ENCODE measurements at places on chromosomes 2 and 18.
A peak's percentile ranks its signal among the peaks of the same experiment; 100 is the strongest.

GRCh38 chr2:159362816-159363251, 76.3 kb upstream of the WDSUB1 start:
- DNase-seq = no peak

DNA sequence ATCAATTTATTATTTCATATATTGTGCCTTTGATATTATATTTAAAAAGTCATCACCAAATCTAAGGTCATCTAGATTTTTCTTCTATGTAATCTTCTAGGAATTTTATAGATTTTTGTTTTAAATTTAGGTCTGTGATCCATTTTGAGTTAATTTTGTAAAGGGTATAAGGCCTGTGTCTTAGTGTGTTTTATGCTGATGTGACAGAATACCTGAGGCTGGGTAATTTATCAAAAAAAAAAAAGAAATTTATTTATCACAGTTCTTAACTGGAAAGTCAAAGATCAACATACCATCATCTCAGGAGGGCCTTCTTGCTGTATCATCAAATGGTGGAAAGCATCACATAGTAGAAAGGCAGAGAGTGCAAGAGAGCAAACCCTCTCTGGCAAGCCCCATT, 216.2 kb downstream of the PDE1A start:
- no peak for DNase-seq

GRCh38 chr2:52391621-52392020, 1359.7 kb upstream of the NRXN1 start:
- DNase-seq = no peak

DNA sequence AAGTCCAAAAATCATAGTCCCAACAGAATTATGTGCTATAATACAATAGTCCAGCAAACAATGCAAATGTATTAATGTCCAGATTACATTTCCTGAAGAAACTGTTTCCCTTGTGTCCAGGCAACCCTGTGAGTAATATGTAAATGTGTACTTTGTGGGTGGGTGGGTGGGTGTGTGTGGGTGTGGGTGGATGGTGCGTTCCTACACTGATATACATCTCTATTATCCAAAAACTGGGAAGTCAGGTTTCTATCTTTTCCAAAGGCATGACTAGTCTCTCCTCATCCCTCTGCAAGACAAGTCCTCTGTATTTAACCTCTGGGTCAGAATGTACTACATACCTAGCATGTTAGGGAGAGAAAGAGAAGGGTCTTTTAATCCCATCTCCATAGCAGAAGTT, 71.6 kb downstream of the LNPK start:
- no peak for DNase-seq

DNA sequence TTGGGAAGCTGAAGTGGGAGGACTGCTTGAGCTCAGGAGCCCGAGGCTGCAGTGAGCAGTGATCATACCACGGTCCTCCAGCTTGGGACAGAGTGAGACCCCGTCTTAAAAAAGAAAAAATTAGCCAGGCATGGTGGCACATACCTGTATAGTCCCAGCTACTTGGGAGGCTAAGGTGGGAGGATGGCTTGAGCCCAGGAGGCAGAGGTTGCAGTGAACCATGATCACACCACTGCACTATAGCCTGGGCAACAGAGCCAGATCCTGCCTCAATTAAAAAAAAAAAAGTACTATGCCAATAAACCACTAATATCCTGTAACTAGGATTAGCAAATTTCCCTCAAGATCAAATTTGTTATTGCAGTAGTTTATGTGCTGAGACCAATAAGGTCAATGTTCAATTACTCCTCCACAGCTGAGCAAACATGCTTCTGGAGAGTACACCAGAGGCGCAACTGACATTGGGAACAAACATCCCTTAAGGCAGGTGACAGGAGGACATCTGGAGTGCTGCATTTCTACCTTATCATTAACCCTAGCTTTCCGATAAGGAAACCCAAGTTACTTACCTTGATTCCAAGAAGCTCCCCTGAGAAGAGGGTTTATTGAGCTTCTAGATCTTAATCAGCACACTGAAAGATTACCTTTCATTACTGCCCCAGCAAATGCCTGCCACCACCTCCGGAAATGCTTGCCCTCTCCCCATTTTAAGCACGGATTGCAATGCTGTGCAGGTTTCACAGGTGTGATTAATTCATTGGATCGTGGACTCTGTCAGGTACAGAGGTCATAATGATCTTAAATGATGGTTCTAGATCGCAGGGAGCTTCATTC, 26.2 kb downstream of the MGAT4A start:
- DNase-seq = no peak

GRCh38 chr2:45892425-45892745, 240.9 kb downstream of the PRKCE start:
- DNase-seq = no peak

GRCh38 chr18:10923141-10923540, 226.2 kb downstream of the PIEZO2 start:
- DNase-seq = no peak

DNA sequence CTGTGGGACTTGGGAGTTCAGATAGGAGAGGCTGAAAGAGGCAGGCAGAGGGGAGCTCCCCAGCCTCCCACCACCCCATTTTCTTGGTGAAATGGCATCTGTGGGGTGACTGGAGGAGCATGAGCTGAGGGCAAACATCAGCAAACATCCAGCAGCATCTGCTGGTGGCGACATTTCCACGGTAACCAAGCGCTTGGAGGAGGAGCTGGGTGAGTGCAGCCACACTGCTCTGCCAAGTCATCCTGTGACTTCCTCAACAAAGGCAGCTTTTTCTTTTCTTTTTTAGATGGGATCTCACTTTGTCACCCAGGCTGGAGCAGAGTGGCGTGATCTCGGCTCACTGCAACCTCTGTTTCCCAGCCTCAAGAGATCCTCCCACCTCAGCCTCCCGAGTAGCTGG, 5.6 kb downstream of the TXNL4A start:
- no peak for DNase-seq

DNA sequence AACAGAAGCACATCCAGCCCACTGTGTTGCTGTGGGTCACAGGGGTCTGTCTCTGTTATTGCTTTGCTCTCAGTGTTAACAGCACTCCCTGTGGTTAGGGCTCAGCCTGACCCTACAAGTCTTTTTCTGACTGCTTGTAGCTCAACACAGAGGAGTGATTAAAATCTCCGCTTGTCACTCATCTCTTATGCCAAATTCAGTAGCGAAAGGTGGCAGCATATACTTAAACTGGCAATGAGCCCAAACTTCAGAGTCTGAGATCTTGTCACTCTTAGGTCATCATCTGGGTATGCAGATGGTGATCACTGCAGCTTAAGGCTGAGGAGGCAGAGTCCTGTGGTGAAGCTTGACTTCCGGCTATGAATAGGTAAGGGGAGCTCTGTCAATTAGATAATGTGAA, 63.3 kb upstream of the CSRNP3 start:
- DNase-seq = no peak

GRCh38 chr2:102806250-102806837, 44.5 kb downstream of the TMEM182 start:
- peak; percentile 43 for DNase-seq

- DNase-seq = no peak
These were observed 3.6 kb downstream of the STARD7 start for GRCh38 chr2:96204836-96205624.

GRCh38 chr2:132943829-132944228, 273.8 kb upstream of the LYPD1 start:
- no peak for DNase-seq

DNA sequence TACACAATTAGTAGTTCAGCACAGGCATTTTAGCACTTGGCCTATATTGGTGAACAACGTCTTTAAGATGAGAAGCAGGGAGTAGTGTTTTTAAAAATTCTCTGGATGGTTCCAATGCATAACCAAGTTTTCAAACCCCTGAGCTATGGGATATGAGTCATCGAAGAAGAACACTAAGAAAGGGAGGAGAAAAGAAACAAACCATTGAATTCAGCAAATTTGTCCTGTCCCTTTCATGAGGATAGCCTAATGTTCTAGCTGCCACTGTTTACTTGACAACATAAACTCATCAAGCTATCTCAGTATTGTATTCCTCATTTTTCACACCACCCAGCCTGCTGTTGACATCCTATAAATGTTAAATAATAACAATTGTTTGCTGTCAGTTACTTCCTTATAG, 158.0 kb downstream of the BARD1 start:
- DNase-seq = no peak
